ENCODE measurements at places on chromosomes 4 and X. TPM values are rescaled to one million over a fixed set of nuclear protein-coding genes. Genes with fewer than 3 reads are reported as not detected.

Gene COPS4
- total RNA-seq = 94.3 TPM

Gene SRPK3
- 2.2 TPM for total RNA-seq

DNA sequence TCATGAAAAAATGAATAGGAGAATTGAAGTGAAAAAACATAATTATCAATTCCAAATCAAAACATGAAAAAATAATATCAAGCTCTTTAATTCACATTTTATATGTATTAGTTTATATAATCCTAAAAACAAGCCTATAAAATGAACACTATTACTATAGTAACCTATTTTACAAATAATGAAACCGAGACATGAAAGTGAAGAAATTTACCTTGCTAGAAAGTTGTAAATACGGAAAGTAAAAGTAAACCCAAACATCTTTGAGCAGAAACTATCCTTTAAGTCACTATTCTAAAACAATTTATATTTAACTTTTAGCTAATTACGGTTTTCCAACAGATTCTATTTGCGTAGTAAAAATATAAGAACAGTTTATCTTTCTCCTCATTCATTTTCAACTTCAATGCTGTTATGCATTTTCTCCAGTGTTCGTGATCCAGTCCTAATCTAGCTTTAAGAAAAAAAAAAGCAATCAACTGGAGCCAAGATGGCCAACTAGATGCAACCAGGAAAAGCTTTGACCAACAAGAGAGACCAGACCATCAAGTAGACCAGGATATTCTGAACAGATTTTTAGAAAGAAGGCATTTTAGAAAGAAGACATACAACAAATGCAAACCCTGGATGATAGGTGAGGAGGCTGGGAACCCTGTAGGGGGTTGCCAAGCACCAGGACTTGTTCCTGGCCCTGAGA lies 67.0 kb downstream of the DDX53 start:
- DNase-seq = no peak

GRCh38 chr4:2078584-2078983 lies 19.5 kb downstream of the NAT8L start:
- DNase-seq = no peak

DNA sequence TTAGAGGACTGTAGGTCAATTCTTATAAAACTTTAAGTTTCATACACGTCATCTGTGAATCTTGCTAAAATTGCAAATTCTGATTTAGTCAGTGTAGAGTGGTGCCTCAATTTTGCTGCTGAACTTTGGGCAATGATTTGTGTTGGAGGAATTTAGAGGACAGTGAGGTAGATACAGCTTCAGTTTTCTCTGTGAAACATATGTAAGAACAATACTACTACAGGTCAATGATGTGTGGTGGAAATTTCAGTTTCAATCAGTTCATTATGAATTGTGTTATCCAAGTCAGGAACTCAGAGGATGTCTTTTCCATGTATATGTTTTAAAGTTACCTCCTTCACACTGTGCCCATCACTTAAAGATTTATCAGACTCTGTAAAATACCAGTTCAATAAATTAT lies 1597.8 kb upstream of the PCDH10 start:
- no peak for DNase-seq
